ENCODE measurements at places on chromosomes 2 and 18.

GRCh38 chr2:207847807-207848544, 78.3 kb upstream of the FZD5 start:
- peak; percentile 30 for DNase-seq

GRCh38 chr2:46164529-46165301, 132.5 kb upstream of the EPAS1 start:
- peak; percentile 98 for DNase-seq

DNA sequence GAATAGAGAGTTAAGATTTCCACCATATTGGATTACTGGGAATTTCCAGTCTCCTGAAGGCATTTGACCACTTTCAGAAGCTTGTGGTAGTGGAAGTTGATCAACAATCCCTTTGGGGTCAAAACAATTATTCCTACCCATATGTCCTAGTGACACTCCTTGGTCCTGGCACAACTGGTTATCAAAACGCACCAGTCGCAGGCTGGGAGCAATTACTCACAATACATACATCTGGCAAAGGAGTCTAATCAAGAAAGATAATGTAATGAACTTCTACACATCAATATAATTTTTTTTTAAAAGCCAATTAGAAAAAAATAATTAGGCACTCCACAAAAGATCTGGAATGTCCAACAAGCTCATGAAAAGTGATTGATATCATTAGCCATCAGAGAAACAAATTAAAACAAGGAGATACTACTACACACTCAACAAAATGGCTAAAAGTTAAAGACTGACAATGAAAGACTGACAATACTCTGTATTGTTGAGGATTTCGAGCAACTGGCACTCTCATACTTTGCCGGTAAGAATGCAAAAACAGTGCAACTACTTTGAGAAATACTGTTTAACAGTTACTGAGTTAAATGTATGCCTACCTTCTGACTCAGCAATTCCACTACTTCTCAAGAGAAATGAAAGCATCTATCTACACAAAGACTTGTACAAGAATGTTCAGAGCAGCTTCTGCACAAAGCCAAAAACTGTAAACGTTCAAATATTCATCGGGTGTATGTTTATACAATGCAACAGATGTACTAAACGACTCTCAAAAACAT, 2.0 kb downstream of the INO80C start:
- DNase-seq, result no peak

- DNase-seq, result no peak
These were observed 7.5 kb downstream of the SGPP2 start for GRCh38 chr2:222431869-222432268.

GRCh38 chr2:17413036-17413435, 105.2 kb downstream of the RAD51AP2 start:
- DNase-seq, result no peak

GRCh38 chr2:154161286-154161685, 289.6 kb downstream of the GALNT13 start:
- no peak for DNase-seq

DNA sequence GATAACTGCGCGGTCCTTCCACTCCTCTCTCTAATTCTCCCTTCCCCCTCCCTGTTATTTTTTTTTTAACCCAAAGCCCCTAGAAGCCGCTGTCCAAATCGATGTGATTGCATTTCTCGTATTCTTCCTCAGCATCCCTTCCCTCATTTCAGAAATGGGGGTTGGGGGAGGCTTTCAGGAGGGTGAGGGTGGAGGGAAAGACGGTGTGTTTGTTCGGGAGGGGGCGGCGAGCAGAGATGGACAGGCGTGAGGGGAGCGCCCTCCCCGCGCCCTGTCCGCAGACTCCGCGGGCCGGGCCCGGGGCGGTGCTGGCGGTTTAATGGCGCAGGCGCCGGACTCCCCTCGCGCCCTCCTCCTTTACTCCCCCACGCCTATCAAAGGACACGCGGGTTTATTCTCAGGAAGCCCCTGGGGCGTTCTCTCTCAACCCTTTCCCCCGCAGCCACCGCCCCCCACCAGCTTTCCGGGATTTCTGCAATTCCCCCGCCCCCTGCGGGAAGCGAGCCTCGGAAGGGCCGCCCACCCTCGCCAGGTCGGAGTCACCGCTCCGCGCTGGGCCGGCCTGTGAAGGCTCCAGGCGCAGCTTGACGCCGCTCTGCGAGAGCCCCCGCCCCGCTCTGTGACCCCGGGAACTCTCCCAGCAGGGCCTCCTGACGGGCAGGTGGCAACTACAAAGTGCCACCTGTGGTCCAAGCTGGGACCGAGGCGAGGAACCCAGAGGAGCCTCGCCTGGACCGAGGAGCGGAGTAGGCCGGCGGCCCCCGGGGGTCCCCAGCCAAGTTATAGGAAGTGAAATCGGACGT, 981 bp downstream of the ST8SIA3 start:
- DNase-seq, result no peak

GRCh38 chr2:218259099-218259961, 1.5 kb upstream of the GPBAR1 start:
- DNase-seq, result peak; percentile 89

GRCh38 chr2:227615906-227616305, 1.3 kb upstream of the SCYGR3 start:
- no peak for DNase-seq

Data from trophoblast cell (in vitro differentiated cells and primary cell).